NCI-H2107 (cell line): ENCODE measurements at places on chromosomes 2 and 18.

DNA sequence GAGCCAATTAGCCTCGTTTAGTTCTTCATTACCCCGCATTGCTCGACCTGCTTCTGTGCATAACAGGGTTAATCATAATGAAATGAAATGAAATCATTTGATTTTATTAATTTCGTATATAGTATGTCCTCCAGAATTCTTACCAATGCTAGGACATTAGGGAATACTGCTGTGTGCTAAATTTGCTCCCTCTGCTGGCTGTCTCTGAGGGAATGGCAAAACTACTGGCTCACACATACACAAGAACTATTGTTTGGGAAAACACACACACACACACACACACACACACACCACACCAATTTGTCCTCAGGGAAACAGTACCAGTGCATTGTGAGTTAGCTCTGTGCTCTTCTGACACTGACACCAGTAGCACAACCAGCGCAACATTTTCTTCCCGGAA, 273.3 kb upstream of the TCF4 start:
- DNase-seq: no peak

GRCh38 chr2:231344851-231345250, 50.7 kb upstream of the B3GNT7 start:
- DNase-seq: no peak

DNA sequence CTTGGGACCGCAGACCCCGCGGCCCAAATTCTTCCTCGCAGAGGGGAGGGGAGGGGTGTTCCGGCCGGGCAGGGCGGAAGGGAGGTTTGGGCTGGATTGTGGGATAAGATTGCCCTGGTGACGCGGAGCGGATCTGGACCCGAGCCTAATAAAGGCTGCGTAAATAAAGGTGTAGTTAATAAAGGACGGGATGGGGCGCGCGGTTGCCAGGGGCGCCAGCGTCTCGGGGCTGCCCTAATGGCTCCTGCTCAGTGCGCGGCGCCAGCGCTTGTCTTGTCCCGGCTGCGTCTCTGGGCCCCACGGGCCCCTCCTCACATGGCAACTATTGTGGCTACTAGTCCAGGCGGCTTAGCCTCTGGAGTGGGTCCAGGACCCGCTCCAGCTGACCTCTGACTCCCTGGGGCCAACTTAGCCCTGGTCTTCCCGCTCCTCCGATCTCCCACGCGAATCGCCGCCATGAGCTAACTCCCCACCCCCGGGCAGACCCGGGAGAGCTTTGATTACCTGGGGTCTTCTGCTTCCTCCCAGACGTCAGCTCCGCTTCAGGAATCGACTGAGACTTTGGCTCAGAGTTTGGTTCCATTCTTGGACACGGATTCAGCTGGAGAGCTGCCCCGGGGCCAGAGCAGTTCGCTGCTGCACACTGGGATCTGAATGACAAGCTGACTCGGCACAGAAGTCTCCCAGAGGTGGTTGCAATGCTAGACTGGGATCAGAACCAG, 36.5 kb downstream of the SLC25A52 start:
- DNase-seq: no peak

GRCh38 chr18:76489081-76489480, 6.0 kb downstream of the ZNF516 start:
- DNase-seq: no peak

DNA sequence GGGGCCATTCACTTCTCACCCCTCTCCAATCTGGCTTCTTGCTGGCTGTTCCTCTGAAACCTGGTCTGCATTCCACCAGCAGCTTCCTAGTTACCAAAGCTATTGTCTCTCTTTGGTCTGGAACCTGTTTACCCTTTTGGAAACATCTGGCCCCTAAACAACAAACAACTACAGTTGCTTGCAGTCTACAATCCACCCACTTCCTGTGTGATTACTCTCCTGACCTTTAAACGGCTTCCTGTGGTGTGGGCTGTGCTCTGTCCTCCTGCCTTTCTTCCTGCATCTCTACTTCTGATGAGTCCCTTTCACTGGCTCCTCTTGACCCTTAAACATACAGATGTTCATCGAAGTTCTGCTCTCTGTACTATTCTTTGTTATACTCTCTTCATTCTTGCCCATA, 303.8 kb downstream of the TDRD15 start:
- DNase-seq: no peak

DNA sequence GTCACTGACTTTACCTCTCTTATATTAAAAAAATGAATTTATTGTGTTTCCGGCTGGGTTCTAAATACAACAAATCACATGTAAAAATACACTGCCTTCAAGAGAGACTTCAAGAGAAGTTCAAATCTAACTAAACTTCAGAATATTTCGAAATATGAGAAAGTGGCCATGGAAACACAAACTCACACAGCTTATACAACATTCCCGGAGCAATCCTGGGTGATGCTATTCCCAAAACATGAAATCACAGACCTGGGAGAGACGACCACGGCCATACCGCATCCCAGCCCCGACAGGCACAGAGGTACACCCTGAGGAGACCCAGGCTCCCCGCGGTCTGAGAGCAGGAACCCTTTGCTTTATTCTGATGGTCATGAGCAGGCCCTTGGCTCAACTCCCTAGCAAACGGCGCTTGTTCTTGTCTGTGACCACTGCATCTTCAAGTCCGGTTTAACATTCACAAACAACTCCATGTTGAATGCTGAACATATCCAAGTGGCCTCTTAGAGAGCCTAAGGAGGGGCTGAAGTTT, 185.4 kb upstream of the REV1 start:
- DNase-seq: no peak

- no peak for DNase-seq
These were observed 21.8 kb upstream of the KCNJ13 start for GRCh38 chr2:232798187-232798586.

DNA sequence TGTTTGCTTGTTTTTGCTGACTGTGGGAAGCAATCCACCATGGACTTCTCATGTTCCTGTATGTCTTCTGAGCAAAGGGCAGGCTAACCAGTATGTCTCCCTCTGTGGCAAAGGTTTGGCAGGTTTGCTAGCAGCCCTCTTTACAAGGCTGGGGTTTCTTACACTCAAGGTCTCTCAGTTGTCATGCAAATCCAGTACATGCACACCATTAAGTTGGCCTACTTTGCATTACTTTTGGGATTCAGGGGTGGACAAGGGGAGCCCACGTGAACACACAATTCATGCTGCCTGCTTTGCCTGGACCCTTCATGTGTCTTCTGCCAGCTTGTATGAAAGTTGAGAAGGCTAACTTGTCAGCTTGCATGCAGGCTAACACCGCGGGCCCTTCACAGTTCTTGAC, 134.9 kb downstream of the LRRTM4 start:
- no peak for DNase-seq

DNA sequence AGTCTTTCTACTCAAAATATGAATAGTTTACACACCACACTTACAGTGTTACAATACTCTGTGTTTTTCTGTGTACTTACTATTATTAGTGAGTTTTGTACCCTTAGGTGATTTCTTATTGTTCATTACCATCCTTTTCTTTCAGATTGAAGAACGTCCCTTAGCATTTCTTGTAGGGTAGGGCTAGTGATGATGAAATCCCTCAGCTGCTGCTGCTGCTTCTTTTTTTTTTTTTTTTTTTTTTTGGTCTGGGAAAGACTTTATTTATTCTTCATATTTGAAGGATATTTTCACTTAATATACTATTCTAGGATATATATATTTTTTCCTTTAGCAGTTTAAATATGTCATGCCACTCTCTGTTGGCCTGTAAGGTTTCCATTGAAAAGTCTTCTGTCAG, 29.0 kb upstream of the SERPINB2 start:
- no peak for DNase-seq

DNA sequence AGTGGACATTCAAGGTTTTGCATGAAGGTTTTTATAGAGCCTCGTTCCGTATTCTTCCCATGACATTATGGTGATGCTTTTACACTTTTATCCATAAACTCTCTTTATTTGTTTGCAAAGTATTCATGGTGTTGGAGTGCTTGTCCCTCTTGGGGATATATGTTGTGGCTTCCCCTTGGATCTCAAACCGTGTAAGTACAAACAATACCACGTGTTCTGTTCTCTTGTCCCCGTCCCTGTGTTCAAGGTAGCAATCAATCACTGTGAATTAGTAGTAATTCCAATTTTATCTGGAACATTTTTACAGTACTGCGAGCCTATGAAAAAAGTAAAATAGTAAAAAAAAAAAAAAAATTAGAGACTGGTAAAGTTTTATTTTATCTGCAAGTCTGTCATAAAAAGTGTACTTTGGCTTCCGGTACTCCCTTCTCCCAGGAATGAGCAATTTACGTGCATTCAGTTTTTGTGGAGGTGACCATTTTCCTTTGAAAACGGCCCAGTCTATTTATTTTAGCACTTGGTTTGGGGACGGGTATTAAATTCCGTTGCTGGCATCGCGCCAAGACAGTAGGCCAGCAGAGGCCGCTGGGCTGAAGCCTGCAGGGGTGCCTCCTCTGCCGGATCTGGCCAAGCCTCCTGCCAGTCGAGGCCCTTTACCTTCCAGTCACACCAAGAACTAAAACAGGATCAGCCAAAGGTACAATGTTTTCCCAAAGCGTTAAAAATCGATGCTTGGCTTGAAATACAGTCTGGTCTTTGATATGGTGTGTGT, 175.7 kb downstream of the SOCS6 start:
- peak; percentile 63 for DNase-seq

GRCh38 chr2:11342551-11343367, 1.7 kb downstream of the ROCK2 start:
- DNase-seq: no peak

DNA sequence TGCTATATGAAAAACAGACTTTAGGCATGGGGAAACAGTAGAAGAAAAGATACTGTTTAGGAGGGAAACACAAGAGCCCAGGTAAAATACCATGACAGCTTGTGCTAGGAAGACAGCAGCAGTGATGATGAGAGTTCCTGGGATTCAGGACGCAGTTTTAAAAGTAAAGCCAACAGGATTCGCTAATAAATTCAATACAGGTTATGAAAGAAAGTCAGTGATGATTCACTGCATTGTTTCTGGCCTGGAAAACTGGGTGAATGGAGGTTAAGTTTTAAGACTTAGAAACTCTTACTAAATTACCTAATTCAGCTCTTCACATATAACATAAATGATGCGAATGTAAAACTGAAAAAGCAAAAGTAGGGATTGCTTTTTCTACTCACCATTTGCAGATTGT, 27.9 kb upstream of the RNU4ATAC start:
- DNase-seq: no peak

- no peak for DNase-seq
These were observed 84.1 kb downstream of the CELF4 start for GRCh38 chr18:37481491-37481890.

GRCh38 chr2:120863661-120864320, 128.1 kb downstream of the GLI2 start:
- no peak for DNase-seq

DNA sequence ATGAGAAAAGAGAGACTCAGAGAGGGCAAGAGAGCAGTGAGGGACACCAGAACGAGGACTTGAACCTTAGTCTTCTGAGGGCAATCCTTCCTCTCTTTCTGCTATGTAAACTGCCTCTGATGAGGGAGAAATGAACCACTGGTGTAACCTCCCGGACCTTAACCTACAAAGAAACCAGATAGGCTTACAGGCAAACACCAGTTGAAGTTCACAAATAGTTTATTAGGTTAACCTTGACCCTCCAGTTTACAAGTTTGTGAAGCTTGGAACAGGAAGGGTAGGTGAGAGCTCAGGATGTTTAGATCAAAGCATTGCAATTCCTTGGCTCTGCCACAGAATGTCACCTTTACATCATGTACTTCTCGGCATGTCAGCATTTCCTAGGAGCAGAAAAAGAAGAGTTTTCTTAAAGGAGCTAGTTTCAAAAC, 486.4 kb upstream of the SPRED2 start:
- no peak for DNase-seq

- no peak for DNase-seq
These were observed 14.0 kb upstream of the DCC start for GRCh38 chr18:52325997-52326396.

DNA sequence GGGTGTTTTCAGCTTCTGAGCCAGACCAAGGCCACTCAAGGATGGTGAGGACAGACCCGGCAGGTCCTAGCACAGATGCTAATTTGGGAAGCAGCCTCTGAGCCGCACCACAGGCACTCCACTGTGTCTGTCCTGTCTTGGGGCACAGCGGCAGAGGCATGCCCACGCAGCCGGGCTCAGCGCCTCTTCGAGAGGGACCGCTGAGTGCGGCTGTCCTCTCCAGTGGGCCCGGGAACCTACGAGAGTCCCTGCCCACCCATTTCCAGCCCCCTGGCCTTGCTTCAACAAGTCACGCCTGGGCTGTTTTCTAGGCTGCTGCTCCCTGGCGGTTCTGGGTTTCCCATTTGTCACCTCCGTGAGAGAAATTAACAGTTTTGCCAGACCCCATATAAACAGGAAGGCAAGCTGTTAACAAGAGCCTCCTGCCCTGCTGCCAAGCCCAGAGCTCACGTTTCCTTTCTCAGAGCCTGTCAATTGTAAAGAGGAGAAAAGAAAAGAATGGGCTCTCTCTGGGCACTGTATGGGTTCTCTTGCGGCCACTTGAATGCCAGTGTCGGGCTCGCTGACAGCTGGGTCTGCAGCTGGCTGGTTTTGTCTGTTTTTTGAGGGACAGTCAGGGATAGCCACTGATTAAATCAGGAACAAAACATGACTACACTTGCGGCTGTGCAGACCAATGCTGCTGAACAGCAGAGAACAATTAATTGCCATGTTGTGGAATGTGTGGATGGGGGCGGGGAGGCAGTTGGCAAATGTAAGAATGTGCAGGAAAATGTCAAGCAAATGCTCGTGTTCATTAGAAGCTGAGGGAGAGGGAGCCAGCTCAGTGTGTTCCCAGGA, 30.6 kb downstream of the TMEM17 start:
- peak; percentile 43 for DNase-seq

- no peak for DNase-seq
These were observed 284.0 kb upstream of the CCDC68 start for GRCh38 chr18:55243255-55243654.

- DNase-seq: no peak
These were observed 93.4 kb upstream of the FN1 start for GRCh38 chr2:215529271-215529670.

DNA sequence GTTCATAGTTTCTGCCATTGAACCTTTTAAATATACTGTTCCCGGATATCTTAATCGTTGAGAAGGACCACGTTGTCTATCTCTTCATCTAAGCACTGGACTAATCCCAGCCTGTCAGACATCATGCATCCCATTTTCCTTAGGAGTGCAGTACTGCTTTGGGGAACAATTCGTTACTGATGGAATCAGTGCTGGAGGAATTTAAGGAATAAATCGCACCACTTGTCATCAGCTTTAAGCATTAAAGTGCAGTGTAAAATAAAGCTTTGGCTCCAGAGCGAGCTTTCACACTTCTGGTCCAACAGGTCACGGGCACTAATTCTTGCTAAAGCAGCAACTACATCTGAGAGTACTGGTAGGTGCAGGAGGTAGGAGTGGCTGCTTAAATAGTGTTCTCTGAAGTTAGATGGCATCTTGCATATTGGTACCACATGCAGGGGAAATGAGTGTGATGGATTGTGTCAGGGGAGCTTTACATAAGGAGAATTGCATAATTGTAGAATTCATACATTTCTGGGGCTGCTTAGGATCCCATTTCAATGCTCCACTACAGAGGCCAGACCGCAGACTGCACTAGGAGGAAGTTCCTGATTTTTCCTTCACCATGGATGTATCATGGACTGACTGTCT, 105.7 kb upstream of the RASGRP3 start:
- DNase-seq: no peak

- no peak for DNase-seq
These were observed 4.6 kb upstream of the TEX51 start for GRCh38 chr2:126894082-126894481.

- DNase-seq: no peak
These were observed 60.8 kb downstream of the MOB4 start for GRCh38 chr2:197576631-197577030.
